ENCODE measurements at places on chromosomes 11 and 22. TPM values are rescaled to one million over a fixed set of nuclear protein-coding genes. Genes with fewer than 3 reads are reported as not detected.

DNA sequence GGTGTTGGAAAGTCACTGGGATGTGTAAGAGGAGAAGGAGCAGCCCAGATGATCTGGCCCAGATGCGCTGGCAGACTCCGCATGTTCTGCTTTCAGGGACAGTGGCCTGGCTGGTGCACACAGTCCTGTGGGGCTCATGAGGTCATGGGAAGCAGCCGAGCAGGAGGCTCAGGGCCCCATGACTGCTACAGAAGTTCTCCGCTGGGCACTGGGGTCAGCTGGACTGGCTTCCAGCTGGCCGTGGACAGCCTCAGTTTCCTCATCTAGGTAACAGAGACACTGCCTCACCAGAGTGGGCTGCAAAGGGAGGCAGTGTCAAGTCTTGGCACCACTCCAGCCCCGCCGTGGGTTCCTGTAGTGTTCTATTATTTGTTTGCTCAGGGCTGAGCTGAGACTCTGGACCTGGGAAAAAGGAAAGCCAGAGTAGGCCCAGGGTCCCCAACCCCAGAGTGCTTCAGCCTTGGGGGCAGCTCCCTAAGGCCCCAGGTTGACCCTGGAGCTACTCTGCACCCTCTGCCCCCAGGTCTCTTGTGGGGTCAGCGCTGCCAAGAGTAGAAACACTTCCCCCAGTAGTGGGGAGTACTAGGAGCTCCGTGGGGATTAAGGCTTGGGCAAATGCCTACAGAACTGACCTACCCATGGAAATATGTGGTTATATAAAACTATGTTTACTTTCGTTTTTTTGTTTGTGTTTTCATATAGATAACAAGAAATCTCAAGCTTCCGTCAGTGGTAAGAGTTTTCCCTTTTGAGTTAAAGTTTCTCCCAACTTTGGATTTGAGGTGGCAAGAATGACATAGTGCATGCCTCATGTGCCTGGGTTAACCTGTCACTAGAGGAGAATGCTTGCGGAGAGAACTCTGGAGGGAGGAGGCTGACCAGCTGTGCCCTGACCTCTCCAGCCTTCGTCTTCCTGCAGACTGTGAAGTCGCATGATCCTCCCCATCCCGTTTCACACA lies 45.3 kb downstream of the MED15 start:
- ATAC-seq, result peak; percentile 33

DNA sequence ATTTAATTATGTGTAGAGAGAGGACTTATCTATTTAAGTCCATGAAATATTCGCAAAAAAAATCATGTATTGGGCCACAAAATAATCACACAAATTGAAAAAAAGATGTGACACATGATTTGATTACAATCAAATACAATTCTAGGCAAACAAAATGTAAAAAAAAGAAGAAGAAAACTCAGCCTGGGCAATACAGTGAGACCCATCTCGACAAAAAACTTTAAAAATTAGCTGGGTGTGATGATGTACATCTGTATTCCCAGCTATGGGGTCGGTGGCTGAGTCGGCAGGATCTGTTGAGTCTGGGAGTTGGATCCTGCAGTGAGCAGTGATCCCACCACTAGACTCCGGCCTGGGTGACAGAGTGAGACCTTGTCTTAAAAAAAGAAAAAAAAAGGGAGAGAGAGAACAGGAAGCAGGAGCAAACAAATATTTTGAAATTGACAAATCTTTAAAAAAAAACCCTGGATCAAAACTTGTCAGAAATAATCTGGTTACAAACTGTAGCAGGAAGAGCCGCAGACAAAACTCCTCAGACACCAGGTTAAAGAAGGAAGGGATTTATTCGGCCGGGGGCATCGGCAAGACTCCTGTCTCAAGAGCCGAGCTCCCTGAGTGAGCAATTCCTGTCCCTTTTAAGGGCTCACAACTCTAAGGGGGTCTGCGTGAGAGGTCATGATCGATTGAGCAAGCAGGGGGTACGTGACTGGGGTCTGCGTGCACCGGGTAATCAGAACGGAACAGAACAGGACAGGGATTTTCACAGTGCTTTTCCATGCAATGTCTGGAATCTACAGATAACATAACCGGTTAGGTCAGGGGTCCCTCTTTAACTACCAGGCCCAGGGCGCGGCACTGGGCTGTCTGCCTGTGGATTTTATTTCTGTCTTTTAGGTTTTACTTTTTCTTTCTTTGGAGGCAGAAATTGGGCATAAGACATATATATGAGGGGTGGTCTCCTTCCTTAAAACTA lies 3.3 kb upstream of the TYMP start:
- no peak for ATAC-seq

DNA sequence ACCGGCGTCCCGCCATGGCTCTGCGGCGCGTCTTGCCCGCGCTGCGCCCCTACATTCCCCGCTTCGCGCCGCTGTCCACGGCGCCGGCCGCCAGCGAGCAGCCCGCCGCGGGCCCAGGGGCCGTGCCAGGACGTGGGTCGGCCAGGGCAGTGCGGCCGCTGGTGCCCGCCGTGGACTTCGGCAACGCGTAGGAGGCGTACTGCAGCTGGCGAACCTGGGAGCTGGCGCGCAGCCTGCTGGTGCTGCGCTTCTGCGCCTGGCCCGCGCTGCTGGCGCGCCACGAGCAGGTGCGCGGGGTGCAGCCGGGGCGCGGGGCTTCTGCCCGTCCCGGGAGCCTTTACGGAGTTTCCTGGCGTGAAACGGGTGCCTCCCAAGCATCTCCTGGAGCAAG lies 20.1 kb downstream of the DGCR6L start:
- ATAC-seq, result peak; percentile 14

GRCh38 chr22:49664371-49664881 lies 163.2 kb downstream of the BRD1 start:
- ATAC-seq, result no peak

DNA sequence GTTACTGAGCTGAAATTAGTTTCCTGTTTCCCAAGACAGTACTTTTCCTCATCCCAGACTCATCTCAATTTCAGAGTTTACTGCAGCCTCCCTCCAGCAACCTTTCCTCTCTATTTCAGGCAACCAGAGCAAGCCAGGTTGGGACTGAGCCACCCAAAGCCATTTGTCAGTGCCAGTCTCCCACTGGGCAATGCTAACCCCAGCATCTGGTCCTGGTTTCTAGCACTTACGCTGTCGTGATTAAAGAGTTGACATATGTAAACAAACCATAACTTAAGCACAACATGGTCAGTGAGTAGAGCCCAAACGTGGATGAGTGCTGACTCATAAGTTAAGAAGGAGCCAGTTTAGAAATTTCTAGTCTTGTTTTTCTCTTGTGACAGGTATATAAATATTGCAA lies 119.6 kb upstream of the BLID start:
- no peak for ATAC-seq

DNA sequence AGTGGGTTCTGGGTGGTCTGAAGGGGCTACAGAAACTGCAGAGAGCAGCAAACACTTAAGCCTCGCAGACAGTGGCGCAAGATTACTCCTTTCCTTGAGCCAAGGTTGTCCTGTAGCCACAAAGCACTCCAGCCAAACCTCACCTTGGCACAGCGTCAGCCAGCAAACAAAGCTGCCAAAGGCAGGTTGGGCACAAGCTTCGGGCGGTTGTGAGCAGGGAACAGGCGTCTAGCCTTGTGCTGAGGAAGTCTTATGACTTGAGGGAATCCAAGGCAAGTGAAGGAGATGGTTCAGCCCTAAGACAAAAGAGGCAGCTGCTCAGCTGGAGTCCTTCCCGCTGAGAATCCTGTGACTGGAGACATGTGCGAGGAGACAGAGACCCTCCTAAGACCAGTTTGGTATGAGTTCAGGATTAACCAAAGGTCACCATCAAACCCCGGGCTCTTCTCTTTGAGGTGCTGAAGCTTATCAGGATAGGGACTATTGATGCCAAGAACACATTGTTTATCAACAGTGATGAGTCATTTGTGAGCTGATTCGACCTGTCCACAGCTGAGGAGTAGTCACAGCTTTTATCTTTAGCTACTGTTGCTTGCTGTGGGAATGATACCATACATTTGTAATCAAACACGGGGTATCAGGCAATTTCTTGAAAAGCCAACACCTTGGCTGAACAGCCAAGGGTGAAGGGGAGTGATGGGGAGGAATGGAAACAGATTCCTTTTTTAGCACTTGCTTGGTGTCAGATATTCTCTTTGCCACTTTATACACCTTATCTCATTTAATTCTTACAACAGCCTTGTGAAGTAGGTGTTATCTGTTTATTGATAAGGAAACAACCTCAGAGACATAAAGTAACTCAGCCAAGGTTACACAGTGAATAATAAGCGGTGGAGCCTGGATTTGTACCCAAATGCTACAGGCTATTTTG lies 4.6 kb downstream of the ADM start:
- ATAC-seq, result peak; percentile 2

DNA sequence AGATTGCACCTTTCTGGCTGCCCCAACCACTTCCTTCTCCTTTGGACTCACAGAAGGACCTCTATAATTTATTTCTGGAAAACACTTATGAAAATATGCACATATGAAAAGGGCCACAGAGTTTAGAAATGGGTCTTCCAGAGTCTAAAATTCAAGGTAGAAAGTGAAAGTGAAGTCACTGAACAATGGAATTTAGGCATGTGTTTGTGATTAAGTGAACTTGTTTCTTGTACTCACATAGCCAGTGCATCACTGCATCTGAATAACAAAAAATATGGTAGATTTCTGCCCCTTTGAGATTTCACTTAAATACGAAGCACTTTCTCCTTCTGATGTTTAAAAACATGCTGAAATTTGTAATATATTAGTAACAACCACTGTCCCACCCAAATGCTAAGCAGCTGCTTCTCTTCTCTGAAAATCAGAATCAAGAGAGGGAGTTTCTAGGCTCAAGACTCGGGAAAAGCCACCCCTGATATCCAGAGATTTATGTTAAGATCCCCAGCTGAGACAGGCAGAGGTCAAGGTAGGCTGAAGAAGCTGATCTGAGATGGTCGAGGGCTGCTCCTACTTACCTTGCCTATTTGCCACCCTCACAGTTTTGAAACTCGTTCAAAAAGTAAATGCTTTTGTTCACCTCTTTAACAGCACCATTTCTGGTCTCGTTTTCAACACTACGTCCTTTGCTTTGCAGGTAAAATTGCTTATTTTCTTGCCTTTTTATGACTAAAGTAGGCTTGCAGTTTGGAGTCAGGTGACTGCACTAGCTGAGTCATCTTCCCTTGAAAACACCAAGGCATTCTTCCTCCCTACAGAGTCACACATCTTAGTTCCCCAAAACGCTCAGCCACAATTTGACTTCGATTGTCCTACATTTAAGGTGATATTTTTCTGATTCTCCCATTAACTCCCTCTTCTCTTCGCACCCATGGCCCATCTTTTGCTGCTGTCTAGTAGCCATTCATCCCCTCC lies at the start of gene XKR3:
Gene XKR3, minus strand, starts transcription at position 696 of the 972 bp plus-strand sequence. CDS start 17,338 bp downstream, outside the sequence.
- ATAC-seq, result no peak

DNA sequence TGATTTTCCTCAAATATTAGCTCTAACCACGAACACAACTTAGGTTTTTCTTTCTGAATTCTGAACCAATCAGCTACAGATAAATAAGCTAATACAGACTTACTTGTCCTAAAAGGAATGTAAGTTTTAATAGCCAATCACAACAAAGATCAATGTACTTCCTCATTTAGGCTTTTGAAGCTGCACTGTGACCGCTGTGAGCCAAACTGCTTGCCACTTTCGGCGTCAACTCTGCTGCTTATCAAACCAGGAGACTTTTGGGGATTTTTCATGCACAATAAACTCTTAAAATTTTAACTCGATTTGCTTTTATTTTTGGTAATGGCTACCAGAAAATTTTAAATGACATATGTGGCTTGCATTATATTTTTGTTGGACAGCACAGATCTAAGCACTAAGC lies 92.5 kb downstream of the TMPRSS5 start:
- ATAC-seq, result no peak

DNA sequence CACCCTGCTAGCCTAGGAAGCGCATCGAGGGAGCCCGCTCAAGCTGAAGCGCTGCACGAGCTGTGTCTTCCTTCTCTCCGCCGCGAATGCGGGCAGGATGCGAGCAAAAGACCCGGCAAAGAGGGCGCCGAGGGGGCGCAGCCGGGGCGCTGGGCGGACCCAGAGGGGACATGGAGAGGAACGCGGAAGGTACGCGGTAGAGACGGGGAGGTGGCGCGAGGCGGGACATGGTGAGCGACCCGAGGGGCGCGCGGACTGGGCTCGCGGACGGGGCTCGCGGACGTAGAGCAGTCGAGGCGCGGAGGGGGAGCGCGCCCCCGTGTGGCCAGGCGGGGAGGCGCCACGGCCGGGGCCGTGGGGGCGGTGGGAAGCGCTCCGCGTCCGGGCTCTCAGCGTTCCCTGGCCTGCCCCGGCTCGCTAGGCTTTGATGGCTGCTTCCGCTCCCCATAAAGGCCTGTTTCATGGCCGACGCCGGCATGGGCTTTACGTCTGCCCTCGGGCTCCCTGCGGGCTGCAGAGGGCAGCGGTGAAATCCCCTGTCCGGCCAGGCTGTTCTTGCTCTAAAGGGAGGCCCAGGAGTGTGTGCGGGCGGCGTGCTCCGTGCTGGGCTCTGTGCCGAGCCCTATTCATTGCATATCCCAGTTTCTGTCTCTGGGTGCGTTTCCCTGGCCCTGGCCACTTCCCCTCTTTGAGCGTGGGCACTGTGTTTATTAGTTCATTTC lies 31.2 kb upstream of the TRIM29 start:
- ATAC-seq, result peak; percentile 90

- ATAC-seq, result peak; percentile 18
These were observed 14.9 kb downstream of the RAC2 start for GRCh38 chr22:37229012-37229804.

DNA sequence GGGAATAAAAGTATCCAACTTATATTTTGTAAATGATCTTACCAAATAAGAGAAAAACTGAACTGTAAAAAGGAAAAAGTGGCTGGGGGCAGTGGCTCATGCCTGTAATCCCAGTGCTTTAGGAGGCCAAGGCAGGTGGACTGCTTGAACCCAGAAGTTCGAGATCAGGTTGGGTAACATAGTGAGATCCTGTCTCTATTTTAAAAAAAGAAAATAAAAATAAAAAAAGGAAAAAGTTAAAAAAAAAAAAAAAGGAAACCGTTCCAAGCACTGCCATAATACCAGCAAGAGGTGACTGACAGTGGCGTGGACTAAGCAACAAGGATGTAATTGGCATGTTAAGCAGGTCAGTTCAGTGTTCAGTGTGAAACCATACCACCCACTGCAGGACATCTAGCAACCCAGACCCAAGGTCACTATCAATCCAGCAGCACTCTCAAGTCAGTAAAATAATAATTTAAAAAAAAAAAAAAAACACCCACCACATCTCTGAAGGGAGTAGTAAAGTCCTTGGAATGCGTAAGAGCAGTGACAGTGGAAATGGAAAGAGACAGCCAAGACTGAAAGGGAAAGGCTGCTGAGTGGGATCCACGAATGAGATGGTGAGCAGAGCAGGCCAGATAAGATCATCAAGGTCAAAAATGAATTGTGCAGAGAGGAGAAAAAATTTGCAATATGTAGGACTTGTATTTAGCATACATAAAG lies 43.6 kb downstream of the MAPK1 start:
- no peak for ATAC-seq

GRCh38 chr11:98621767-98622166 lies 399.0 kb upstream of the CNTN5 start:
- no peak for ATAC-seq

The EHD1 gene
- total RNA-seq, result 25.6 TPM

The SUSD2 gene
- total RNA-seq, result 1.4 TPM

All from esophagus mucosa (tissue), 1 donor.